Stimulated activated CD4-positive, alpha-beta T cell treated with anti-CD3 and anti-CD28 coated beads, Interleukin-1b, Interleukin-23, amount 100 ng/mL, for 48 hours (primary cell): ENCODE measurements at places on chromosomes 4 and X.

- DNase-seq: peak; percentile 54
Observed at GRCh38 chr4:185238215-185238681, 28.9 kb downstream of the SNX25 start.

DNA sequence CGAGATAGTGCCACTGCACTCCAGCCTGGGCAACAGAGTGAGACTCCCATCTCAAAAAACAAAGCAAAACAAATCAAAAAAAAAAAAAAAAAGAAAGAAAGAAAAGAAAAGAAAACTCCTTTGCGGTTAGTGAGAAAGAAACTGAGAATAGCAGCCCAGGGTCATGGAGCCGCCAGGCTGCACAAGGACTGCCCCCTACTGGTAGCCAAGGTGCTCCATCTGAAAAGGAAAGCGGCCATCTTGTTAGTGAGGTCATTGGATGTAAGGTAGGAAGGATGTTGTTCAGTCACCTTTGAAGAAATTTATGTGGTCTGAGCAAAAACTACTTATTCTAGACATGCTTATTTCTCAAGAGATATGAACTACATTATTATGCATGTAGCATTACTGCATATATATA is 660.6 kb upstream of the TENM3 start:
- no peak for DNase-seq

GRCh38 chr4:159298502-159298901 is 195.6 kb downstream of the RAPGEF2 start:
- DNase-seq: no peak

- DNase-seq: no peak
Observed at GRCh38 chrX:13144927-13145655, 100.7 kb upstream of the FAM9C start.

GRCh38 chr4:78846258-78846657 is 70.1 kb downstream of the BMP2K start:
- no peak for DNase-seq

DNA sequence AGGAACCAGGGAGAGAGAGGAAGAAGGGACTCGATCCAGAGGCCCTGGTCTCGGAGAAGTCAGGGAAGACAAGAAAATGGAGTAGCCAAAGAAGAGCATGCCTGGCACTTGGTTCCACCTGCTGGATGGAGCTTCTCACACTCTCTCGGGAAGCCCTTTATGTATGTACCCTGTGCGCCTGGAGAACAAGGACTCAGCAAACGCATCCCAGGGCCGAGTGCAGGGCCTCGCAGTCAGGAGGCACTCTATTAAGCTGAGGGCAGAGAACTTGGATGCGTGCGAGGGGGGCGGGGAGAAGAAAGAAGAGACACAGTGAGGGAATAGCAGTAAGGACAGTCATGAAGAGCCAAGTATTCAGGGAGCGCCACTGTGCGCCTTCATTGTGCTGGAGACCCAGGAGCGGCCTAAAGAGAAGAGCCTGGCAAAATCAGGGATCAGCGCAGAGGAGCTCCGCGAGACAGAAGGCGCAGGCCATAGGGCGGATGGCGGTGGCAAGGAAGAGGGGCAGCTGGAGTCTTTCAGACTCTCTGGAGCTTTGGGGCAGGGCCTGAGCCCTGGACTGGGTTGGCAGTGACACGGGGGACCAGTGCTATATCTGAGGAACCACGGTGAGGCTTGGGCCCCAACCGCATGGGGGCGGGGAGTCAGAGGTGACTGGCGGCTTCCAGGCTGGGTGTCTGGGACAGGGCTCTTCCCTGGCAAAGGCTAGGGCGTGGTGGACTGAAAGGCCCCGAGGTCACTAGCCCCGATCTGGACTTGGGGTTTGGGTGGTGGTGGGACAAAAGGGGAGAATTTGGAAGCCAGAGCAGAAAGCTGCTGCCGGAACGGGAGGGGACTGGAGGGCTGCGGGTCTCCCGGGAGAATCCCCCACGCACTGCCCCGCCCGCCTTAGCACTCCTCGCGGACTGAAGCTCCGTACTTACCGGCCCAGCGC is 1.9 kb upstream of the SEPTIN6 start:
- DNase-seq: no peak

DNA sequence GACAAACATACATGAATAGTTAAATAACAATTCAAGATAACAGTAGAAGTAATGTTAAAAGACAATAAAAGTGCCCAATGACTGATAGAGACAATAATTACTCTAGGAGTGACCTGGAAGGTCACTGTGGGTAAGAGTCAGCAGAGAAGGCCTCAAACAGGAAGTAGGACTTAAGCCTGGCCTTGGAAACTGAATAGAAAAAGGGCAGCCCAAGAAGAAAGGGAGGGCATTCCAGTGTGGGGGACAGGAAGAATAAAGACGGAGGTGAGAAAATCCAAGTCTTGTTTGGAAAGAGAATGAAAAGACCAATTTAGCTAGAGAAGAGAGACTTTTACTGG is 6.0 kb downstream of the P2RY4 start:
- no peak for DNase-seq

DNA sequence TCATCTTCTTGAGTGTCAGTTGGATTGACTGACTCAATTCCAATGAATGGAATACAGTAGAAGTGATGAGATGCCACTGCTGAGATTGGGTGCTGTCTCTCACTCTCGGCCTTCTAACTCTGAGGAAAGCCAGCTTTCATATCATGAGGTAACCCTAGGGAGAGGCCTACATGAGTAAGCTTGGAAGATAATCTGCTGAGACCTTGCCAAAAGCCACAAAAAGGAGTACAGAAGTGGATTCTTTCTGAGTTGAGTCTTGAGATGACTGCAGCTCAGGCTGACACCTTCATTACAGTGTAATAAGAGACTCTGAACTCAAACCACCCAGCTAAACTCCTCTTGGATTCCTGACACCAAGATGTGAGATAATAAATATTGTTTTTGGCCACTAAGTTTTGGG is 537.4 kb upstream of the MAGEB18 start:
- no peak for DNase-seq

GRCh38 chrX:142036116-142036515 is 132.4 kb downstream of the MAGEC1 start:
- DNase-seq: no peak

DNA sequence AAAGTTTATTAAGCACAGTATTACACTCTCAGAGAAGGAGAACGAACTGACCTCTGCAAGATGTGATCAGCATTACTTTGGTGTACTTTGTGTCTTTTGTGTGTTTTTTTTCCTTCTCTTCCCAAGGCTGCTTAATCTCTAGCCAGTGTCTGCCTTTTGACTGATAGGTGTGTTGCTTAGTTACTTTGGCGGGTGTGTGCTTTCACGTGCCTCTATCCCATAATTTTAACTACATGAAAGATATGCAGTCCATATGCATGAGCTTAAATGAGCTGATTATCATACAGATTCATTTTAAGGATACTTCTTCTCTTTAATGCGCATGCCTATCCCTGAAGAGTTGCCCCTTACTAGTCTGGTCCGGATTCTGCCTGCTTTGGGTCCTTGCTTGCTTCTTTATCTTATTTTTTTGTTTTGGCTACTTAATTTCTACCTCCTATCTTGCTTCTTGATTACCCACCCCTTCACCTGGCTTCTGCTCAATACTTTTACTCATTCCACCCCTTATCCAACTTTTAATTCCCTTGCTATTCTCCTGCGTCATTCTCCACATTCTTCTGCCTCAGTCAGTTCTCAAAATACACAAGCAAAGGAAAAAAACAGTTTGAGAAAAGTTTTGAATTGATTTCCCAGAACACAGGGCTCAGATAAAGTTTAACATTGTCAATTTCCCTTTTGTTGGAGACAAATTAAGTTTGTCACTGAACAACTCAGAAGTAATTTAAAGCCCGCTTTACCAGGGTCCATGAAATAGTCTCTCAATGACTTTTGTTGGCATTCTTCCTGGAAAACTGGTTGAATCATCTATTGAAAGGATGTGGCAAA is 182.0 kb downstream of the TENT5D start:
- no peak for DNase-seq
